ENCODE measurements at places on chromosomes 16 and 17.

GRCh38 chr17:1966274-1967086, 58.7 kb downstream of the RTN4RL1 start:
- no peak for DNase-seq

DNA sequence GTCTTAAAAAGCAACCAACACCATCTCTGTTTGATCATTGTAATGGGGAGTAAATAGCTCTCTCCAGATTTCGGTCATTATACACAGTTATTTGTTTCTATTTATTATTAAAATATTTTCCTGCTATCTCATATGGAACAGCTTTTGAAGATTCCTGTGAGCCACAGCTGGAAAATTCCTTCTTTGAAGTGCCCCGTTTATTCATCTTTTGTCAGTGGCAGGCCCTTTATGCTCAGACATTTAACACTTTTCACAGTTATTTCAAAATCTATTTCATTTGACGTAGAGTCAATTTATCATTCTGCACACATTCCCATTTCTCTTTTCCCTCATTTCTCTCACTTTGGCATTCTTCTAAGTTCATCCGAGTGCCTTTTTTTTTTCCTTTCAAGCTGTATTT, 245.9 kb upstream of the ELAC2 start:
- DNase-seq, result no peak

- no peak for DNase-seq
These were observed 52.0 kb upstream of the TEX2 start for GRCh38 chr17:64315032-64315490.

- no peak for DNase-seq
These were observed 8.1 kb downstream of the KCNH6 start for GRCh38 chr17:63531022-63531965.

DNA sequence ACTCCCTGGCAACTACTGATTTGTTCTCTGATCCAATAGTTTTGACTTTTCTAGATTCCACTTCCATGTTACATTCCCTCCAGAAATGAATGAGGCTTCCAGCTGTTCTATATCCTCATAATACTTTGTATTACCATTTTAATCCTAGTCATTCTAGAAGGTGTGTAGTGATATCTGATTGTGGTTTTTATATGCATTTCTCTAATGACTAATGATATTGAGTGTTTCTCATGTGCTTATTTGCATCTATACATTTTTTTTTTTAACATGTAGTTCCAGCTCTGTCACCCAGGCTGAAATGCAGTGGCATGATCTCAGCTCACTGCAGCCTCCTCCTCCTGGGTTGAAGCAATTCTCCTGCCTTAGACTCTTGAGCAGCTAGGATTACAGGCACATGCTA, 7.3 kb downstream of the ADGRG5 start:
- DNase-seq, result no peak

GRCh38 chr16:50395763-50396710, 27.2 kb upstream of the BRD7 start:
- DNase-seq, result no peak

DNA sequence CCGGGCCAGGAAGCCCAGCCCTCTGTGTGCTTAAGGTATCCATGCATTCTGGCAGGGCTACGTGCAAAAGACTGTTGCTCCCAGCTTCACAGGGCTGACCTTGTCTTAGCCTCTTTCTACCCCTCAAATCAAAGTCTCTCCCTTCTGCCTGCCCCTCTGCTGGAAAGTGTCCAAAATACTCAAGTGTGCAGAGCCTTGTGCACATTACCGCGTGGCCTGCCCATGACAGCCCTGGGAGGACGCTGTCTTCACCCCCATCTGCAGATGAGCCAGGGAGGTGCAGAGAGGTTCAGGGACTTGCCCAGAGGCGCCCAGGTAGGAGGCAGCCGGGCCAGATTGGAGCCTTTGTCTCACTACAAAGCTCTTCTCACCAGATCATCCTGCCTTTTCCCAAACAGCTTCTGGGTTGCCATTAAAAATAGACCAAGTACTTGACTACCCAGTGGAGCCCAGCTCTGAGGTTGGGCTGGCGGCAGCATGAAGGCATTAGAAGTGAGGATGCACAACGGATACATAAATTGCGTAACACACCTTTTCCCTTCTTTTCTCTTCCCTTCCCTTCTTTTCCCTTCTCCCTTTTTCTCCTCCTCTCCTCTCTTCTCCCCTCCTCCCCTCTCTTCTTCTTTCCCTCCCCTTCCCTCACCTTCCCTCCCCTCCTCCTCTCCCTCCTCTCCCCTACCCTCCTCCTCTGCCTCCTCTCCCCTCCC, 3.5 kb downstream of the CACNG4 start:
- DNase-seq, result no peak

GRCh38 chr17:61397086-61397842, 2.4 kb upstream of the TBX2 start:
- DNase-seq, result peak; percentile 82

GRCh38 chr16:64182985-64183384, 938.9 kb downstream of the CDH11 start:
- no peak for DNase-seq

DNA sequence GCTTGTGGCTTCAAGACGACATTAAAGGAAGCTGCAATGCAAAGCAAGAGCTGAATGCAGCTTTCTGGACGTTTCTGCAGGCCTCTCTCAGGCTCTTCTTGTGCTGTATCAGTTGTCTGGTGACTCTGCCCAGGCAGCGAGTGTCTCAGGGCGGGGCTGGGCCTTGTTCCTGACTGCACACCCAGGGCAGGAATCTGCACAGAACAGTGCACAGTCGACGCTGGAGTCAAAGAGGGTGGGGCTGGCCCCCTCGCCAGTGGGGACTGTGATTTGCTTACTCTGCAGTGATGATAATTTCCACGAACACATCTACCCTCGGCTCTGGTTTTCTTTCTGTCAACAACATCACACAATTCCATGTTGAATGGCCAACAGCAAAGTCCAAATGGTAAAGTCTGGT, 60.7 kb downstream of the IRF8 start:
- no peak for DNase-seq

DNA sequence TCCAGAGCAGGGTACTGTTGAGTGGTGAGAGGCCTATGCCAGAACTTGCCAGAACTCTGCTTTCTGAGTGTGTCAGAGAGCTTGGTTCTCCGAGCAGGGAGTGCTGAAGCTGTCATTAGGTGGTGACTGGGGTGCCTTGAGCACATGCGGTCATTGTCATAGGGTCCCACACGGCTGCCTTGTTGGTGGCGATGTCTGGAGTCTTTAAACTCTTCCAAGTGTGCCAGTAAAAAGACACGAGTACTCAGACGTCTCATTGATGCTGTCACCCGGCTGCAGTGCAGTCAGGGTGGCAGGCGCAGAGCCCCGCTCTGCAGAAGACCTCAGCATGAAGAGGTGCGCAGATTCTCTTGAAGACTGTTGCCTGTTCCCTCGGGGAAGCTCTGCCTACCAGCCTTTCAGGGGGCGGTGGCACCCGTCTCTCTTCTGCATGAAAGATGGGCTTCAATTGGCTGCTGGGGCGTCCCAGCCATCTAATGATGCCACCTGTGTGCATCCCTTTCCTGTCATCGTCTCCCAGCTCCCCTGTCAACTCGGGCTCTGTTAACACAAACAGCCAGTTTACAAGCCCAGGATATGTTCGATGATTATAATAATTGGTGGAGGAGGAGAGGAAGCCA, 58.3 kb downstream of the NKD1 start:
- peak; percentile 29 for DNase-seq

DNA sequence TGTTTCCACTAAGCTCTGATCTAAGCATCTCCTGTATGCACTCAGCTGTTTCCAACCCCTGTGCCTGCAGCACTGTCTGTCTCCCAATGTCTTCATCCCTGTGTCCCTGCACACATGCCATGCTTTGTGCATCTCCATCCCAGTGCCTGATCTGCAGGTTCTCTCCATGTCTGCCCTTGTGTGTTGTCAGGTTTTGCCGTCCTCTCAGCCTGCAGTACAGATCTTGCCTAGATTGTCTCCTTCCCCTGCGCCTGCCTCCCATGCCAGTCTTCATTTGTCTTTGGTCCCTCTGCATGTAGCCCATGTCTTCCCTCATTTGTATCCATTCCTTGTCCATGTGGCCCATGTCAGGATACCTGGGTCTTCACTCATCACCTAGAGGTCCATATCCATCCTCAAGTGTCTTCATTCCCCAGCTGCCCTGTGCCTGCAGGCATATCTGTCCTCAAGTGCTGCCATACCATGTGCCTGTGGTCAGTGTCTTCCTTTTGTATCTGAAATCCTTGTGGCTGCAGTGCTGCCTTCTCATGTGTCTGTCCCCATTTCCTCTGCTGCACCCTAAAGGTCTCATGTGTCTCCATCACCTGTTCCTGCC, 71.5 kb downstream of the TNFRSF13B start:
- DNase-seq, result no peak

GRCh38 chr17:7250695-7251627, 573 bp downstream of the CTDNEP1 start:
- peak; percentile 38 for DNase-seq

DNA sequence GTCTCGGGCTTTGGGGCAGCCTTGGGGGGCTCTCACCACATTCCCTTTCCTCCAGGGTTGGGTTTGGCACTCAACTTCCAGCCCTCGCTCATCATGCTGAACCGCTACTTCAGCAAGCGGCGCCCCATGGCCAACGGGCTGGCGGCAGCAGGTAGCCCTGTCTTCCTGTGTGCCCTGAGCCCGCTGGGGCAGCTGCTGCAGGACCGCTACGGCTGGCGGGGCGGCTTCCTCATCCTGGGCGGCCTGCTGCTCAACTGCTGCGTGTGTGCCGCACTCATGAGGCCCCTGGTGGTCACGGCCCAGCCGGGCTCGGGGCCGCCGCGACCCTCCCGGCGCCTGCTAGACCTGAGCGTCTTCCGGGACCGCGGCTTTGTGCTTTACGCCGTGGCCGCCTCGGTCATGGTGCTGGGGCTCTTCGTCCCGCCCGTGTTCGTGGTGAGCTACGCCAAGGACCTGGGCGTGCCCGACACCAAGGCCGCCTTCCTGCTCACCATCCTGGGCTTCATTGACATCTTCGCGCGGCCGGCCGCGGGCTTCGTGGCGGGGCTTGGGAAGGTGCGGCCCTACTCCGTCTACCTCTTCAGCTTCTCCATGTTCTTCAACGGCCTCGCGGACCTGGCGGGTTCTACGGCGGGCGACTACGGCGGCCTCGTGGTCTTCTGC, 8.4 kb downstream of the SLC16A3 start:
- DNase-seq, result no peak

DNA sequence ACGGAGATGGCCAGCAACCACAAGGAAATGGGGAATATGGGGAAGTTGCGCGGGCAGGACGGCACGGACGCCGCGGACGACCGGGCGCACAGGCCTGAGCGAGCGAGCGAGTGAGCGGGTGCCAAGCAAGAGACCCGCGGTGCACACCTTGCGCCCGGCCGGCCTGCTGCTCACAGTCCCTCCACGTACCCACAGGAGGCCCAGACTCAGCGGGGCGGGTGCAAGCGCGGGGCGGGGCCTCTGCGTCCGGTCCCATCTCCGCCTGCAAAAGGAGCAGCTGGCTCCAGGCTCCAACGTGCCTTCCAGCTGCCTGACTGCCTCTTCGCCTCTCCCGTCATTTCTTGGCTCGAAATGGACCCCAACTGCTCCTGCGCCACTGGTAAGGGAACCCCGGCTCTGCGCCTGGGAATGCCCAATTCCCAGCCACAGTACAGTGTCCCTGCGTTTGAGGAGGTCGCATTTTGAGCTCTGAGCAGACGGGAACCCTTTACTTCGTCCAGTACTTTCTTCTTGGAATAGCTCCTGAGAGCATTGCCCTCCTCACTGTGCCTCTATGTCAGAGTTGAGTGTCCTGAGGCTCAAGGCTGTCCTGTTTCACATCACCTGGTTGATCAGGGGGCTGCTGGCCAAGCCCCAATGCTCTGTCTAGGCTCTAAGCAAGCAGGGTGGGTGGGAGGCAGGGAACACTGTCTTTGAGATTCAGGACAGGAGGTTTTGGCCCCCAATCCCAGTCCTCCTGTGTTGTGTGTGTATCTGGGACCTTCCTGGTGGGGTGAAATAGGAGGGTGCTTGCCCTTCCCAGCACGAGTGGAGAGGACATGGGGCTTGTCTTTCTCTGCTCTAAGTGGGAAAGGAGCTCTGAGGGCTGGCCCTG, 8.1 kb upstream of the MT1E start:
- DNase-seq, result peak; percentile 65

DNA sequence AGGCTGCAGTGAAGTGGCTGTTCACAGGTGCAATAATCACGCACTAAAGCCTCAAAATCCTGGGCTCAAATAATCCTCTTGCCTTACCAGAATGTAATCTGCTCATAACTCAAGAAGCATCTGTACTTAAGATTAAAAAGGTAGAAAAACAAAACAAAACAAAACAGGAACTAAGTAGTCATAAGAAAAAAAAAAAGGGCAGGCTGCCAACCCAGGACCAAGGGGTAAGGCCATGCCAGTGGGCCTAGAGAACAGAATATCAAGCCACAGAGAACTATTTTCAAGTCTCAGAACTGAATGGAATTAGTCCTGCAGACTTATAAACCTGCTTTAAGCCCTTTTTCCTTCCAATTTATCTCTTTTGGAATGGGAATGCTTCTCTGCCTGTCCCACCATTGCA, 64.8 kb upstream of the TBC1D3K start:
- DNase-seq, result no peak

- no peak for DNase-seq
These were observed 251.2 kb downstream of the PARN start for GRCh38 chr16:14378689-14379467.

- peak; percentile 42 for DNase-seq
These were observed 36.4 kb downstream of the SNX20 start for GRCh38 chr16:50644729-50645128.

- DNase-seq, result no peak
These were observed 32.4 kb upstream of the IRX3 start for GRCh38 chr16:54318941-54319340.

DNA sequence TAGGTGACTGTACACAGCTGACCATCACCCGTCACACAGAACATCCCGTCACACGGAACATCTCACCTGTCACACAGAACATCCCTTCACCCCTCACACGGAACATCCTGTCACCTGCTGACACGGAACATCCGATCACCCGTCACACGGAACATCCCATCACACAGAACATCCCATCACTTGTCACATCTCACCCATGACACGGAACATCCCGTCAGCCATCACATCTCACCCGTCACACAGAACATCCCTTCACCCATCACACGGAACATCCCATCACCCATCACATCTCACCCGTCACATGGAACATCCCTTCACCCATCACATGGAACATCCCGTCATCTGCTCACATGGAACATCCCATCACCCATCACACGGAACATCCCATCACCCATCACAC, 3.8 kb downstream of the CPNE7 start:
- no peak for DNase-seq

GRCh38 chr17:82424001-82424862, 5.8 kb upstream of the OGFOD3 start:
- peak; percentile 74 for DNase-seq

- no peak for DNase-seq
These were observed 135.8 kb downstream of the CDH8 start for GRCh38 chr16:61900482-61900881.
